ENCODE measurements at places on chromosomes 3 and 15. TPM values are rescaled to one million over a fixed set of nuclear protein-coding genes. Genes with fewer than 3 reads are reported as not detected.

GRCh38 chr3:46435081-46435726 is 28.1 kb downstream of the CCRL2 start:
- H3K27ac ChIP-seq: no peak overlapping the region
- H3K4me3 ChIP-seq: no peak overlapping the region
- H3K4me1 ChIP-seq: no peaks in the 10 kb centered on the region
- no peak for DNase-seq

- no peak overlapping the region for H3K27ac ChIP-seq
- no peaks in the 10 kb centered on the region for H3K36me3 ChIP-seq
- DNase-seq: no peak
- H3K27me3 ChIP-seq: no peaks in the 10 kb centered on the region
- no peak overlapping the region for H3K4me3 ChIP-seq
Measured at GRCh38 chr3:106036696-106037095, 167.9 kb upstream of the CBLB start.

The FEM1B gene
- total RNA-seq: 43.2 TPM

The ACKR2 gene
- 7.2 TPM for total RNA-seq

DNA sequence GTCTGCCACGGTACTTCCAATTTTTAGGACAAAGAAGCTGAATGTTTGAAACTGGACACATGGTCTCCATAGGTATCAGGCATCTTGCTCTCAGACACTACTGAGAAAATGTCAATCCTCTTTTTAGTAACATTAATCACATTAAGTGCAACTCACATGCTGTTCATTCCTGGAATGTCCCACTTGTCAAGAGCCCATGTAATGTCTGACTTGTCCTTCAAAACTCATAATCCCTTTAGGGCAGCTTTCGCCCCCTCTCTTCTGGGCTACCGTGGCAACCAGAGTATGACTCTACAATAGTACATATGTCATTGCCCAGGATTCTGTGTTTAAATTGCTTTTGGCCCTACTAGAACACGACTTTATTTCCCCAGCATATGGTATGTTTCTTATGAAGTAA is 12.3 kb downstream of the NUDT16 start:
- H3K4me1 ChIP-seq: no peaks in the 10 kb centered on the region
- H3K36me3 ChIP-seq: no peaks in the 10 kb centered on the region
- H3K4me3 ChIP-seq: no peak overlapping the region
- H3K27me3 ChIP-seq: no peaks in the 10 kb centered on the region

DNA sequence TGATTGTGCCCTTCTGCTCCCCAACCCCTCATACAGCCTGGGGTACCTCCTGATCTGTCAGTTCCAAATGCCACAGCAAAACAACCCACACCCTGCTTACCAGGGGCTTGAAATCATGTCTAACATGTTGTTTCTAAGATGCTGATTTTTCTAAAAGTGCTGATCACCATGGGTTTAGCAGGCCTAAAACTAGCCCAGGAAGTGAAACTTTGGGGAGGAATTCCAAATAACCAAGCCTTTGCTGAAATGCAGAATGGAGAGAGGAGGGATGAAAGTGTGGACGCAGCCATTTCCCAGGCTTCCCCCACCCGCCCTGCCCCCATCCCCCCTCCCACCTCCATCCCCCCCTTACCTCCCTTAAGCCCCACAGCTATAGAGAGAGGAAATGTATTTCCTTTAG is 2.0 kb upstream of the HRH1 start:
- no peak for DNase-seq
- H3K4me3 ChIP-seq: no peak overlapping the region
- H3K4me1 ChIP-seq: peaks cover 4% of the 10 kb centered on the region
- peaks cover 7% of the 10 kb centered on the region for H3K27me3 ChIP-seq

DNA sequence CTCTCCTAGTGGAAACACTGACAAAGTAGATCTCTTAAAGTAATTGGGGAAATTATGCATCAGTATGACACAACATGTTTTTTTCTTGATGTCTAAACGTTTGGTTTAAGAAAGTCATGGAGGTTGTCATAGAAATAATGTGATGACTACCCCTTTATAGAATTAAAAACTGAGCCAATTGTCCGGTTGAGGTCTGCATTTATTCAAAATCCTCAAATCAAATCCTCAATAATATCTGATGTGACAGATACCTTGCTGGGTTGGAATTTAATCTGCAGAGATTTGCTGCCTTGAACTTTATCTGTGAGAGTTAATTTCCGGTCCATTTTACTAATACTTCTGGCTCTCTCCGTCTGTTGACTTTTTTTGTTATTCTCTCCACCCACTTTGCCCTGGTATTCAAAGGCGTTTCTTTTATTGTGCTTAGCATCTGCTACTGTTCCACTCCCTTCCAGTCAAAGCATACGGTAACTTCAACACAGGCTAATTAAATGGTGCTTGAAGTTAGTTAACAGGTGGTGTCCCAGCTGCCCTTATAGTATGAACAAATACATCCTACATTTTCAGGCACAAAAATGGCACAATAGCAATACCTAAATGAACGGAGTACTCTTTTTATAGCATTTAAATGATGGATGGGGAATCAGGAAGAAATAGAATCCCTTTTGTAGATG is 628.3 kb downstream of the ROBO1 start:
- H3K27me3 ChIP-seq: no peaks in the 10 kb centered on the region
- no peaks in the 10 kb centered on the region for H3K4me1 ChIP-seq
- no peak for DNase-seq
- H3K27ac ChIP-seq: no peak overlapping the region
- no peak overlapping the region for H3K4me3 ChIP-seq

GRCh38 chr15:75655931-75656330 is 8.2 kb downstream of the SNX33 start:
- H3K27ac ChIP-seq: no peak overlapping the region
- peak; percentile 63 for DNase-seq
- H3K36me3 ChIP-seq: peaks cover 7% of the 10 kb centered on the region
- H3K4me1 ChIP-seq: peaks cover 40% of the 10 kb centered on the region

The IL1RAP gene
- total RNA-seq: 4.9 TPM

The CCDC54 gene
- total RNA-seq: not detected

- no peaks in the 10 kb centered on the region for H3K4me1 ChIP-seq
- no peaks in the 10 kb centered on the region for H3K27me3 ChIP-seq
- DNase-seq: no peak
Measured at GRCh38 chr3:37872413-37873160, 10.9 kb downstream of the CTDSPL start.

The TUSC7 gene
- not detected for total RNA-seq

The KLF15 gene
- 24.1 TPM for total RNA-seq

DNA sequence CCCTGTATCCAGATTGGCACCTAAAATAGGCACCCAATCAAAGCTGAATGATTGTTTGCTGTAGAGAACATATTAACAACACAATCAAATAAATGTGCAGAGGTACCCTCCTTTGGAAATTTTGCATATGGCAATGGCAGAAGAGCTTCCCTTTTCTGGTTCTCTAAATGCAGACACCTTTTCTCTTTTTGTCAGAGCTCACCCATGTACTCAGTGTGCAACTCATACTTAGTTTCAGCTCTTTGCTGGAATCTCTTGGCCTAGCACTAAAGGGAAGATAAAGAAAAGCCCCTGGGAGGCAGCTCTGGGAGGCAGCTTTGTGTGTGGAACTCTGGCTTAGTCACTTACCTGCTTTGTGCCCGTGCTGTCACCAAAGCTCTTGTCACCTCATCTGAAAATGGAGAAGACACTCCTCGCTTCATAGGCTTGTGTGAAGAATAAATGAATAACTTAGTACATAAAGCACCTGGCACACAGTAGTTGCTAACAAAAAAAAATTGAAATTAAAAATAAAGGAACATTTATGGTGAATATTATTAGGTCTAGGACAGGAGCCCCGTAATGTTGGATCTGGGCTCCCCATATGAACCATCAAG is 28.8 kb downstream of the ST6GAL1 start:
- H3K4me1 ChIP-seq: peaks cover 38% of the 10 kb centered on the region
- no peaks in the 10 kb centered on the region for H3K36me3 ChIP-seq
- no peak for DNase-seq
- no peak overlapping the region for H3K27ac ChIP-seq

The CLN6 gene
- total RNA-seq: 31.2 TPM

DNA sequence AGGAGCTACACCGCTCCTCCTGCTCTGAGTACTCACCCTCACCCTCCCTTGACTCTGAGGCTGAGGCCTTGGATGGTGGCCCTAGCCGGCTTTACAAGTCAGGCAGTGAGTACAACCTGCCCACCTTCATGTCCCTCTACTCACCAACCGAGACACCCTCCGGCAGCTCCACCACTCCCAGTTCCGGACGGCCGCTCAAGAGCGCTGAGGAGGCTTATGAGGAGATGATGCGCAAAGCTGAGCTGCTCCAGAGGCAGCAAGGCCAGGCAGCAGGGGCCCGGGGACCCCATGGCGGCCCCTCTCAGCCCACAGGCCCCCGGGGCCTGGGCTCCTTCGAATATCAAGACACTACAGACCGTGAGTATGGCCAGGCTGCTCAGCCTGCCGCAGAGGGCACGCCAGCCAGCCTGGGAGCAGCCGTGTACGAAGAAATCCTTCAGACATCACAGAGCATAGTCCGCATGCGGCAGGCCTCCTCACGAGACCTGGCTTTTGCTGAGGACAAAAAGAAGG is 21.2 kb upstream of the APEH start:
- H3K27ac ChIP-seq: no peak overlapping the region
- H3K4me3 ChIP-seq: no peak overlapping the region
- no peaks in the 10 kb centered on the region for H3K27me3 ChIP-seq
- peaks cover 9% of the 10 kb centered on the region for H3K4me1 ChIP-seq
- no peaks in the 10 kb centered on the region for H3K36me3 ChIP-seq
- DNase-seq: no peak

The PTX3 gene
- 19.8 TPM for total RNA-seq

The SLC30A4 gene
- total RNA-seq: 15.9 TPM

DNA sequence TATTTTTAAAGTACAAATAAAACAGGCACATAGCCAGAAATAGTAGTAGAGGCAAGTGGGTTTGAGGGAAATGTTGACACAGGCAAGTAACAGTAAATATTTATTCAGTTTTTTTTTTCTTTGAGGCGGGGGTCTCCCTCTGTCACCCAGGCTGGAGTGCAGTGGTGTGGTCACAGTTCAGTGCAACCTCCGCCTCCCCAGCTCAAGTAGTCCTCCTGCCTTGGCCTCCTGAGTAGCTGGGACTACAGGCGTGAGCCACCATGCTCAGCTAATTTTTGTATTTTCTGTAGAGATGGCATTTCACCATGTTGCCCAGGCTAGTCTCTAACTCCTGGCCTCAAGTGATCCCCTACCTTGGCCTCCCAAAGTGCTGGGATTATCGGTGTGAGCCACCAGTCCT is 43.5 kb downstream of the PHLDB2 start:
- peaks cover 7% of the 10 kb centered on the region for H3K4me1 ChIP-seq
- H3K4me3 ChIP-seq: no peak overlapping the region
- H3K36me3 ChIP-seq: no peaks in the 10 kb centered on the region
- no peak overlapping the region for H3K27ac ChIP-seq
- no peaks in the 10 kb centered on the region for H3K27me3 ChIP-seq

- H3K36me3 ChIP-seq: no peaks in the 10 kb centered on the region
- no peak for DNase-seq
- no peak overlapping the region for H3K27ac ChIP-seq
Measured at GRCh38 chr15:85555875-85556617, 175.6 kb downstream of the AKAP13 start.

The SUSD5 gene
- total RNA-seq: 2.3 TPM

GRCh38 chr3:114223143-114223542 is 14.2 kb downstream of the ZNF80 start:
- no peak overlapping the region for H3K27ac ChIP-seq
- DNase-seq: no peak
- H3K27me3 ChIP-seq: no peaks in the 10 kb centered on the region
- H3K4me3 ChIP-seq: no peak overlapping the region
- no peaks in the 10 kb centered on the region for H3K36me3 ChIP-seq
- H3K4me1 ChIP-seq: peaks cover 21% of the 10 kb centered on the region

DNA sequence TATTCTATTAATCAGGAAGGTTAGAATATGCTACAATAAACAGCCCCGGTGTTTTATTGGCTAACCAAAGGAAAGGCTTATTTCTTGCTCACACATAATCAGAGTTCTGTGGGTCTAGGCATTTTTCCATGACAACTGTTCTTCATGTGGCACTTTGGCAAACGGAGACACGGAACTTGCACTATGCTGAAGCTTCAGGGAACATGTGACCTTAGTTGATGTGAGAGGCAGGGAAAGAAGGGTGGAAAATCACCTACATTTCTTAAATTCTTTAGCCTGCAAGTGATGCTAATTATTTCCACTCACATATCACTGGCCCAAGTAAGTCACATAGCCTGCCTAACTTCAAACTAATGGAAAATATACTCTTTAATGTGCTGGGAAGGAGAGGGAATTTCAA is 344.6 kb downstream of the SV2B start:
- no peaks in the 10 kb centered on the region for H3K27me3 ChIP-seq
- H3K4me1 ChIP-seq: no peaks in the 10 kb centered on the region
- H3K27ac ChIP-seq: no peak overlapping the region
- no peaks in the 10 kb centered on the region for H3K36me3 ChIP-seq

The NMNAT3 gene
- total RNA-seq: 10.3 TPM

GRCh38 chr3:66383998-66384745 is 116.7 kb downstream of the LRIG1 start:
- H3K27me3 ChIP-seq: no peaks in the 10 kb centered on the region
- no peak for DNase-seq
- no peak overlapping the region for H3K27ac ChIP-seq

- no peaks in the 10 kb centered on the region for H3K27me3 ChIP-seq
- no peaks in the 10 kb centered on the region for H3K36me3 ChIP-seq
- DNase-seq: peak; percentile 63
- no peaks in the 10 kb centered on the region for H3K4me1 ChIP-seq
Measured at GRCh38 chr15:70906842-70907241, 14.2 kb downstream of the LRRC49 start.

GRCh38 chr3:5194801-5195509 is 7.4 kb downstream of the EDEM1 start:
- no peak overlapping the region for H3K4me3 ChIP-seq
- DNase-seq: peak; percentile 18
- no peaks in the 10 kb centered on the region for H3K27me3 ChIP-seq
- H3K36me3 ChIP-seq: peaks cover 5% of the 10 kb centered on the region

DNA sequence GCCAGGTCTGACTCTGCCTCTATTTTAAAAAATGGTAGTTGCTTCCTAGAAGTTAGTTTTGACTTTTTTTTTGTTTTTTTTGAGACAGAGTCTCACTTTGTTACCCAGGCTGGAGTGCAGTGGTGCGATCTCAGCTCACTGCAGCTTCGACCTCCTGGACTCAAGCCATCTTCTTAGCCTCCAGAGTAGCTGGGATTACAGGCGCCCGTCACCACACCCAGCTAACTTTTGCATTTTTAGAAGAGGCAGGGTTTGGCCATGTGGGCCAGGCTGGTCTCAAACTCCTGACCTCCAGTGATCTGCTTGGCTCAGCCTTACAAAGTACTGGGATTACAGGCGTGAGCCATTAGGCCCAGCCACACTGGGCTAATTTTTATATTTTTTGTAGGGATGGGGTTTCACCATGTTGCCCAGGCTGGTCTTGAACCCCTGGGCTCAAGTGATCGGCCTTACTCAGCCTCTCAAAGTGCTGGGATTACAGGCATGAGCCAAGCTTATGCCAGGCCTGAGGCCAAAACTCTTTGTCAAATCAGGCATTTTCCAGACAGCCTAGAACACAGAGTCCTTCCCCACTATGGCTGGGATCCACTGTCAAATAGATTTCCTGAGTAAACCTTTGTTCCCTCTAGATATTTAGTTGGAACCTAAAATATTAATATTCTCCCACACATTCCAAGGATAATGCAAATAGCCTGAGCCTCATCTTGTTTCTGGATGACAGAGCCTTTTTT is 13.7 kb downstream of the C3orf62 start:
- H3K27ac ChIP-seq: no peak overlapping the region
- H3K4me3 ChIP-seq: no peak overlapping the region
- peaks cover 5% of the 10 kb centered on the region for H3K4me1 ChIP-seq
- no peak for DNase-seq
- no peaks in the 10 kb centered on the region for H3K36me3 ChIP-seq

GRCh38 chr3:36866368-36866767 is 78.5 kb downstream of the TRANK1 start:
- no peak overlapping the region for H3K4me3 ChIP-seq
- no peaks in the 10 kb centered on the region for H3K4me1 ChIP-seq
- H3K27me3 ChIP-seq: no peaks in the 10 kb centered on the region
- no peak overlapping the region for H3K27ac ChIP-seq
- no peaks in the 10 kb centered on the region for H3K36me3 ChIP-seq
